ENCODE measurements at places on chromosomes 3 and 15. TPM values are rescaled to one million over a fixed set of nuclear protein-coding genes. Genes with fewer than 3 reads are reported as not detected.

GRCh38 chr3:142366434-142366833, 81.4 kb downstream of the XRN1 start:
- H3K4me1 ChIP-seq: no peaks in the 10 kb centered on the region
- DNase-seq: no peak
- H3K36me3 ChIP-seq: peaks cover 10% of the 10 kb centered on the region
- H3K4me3 ChIP-seq: no peak overlapping the region

DNA sequence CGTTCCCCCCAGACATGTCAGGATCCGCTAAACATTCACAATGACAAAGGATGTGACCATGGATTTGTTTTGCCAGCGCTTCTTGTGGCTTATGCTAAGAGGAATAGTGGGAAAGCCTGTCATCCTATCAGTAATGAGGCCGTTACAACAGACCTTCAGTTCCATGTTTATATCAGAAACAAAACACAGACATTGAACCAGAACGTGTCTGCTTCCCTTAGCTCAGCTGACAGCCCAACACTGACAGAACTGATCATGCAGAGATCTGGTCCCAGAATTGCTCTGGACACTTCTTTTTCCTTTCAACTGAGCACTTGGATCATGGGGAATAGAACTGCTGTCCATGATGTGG, 58.3 kb upstream of the MYZAP start:
- no peaks in the 10 kb centered on the region for H3K27me3 ChIP-seq
- H3K4me3 ChIP-seq: no peak overlapping the region
- DNase-seq: no peak
- H3K36me3 ChIP-seq: no peaks in the 10 kb centered on the region

DNA sequence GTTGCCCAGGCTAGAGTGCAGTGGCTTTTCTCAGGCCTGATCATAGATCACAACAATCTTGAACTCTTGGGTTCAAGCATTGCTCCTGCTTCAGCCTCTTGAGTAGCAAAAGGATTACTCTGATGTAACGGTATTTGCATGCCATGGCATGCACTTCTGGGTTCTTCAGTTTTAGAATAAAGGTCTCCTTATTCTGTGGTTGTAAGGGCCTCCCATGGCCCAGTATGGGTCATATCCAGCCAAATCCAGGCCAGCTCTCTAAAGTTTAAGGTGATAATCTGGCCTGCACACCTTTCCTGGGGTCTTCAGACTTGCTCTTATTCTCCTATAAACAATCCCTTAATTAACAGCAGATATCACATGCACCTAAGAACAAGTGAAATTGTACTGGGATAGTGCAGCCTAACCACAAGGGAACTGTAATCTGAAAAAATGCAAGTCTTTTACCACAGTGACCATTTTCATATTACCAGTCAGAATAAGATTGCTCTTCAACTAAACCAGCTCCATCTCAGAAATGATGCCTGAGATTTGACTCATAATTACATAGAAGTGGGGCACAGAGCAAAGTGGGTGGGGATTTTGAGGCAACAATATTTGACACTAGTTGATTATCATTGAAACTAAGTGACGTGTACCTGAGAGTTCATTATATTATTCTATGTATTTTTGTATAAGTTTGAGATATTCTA, 25.4 kb downstream of the COMMD2 start:
- no peak for DNase-seq
- H3K4me1 ChIP-seq: no peaks in the 10 kb centered on the region
- H3K36me3 ChIP-seq: no peaks in the 10 kb centered on the region
- no peak overlapping the region for H3K27ac ChIP-seq
- no peaks in the 10 kb centered on the region for H3K27me3 ChIP-seq
- no peak overlapping the region for H3K4me3 ChIP-seq

GRCh38 chr3:184277366-184277765, 1.5 kb downstream of the ECE2 start:
- DNase-seq: no peak
- H3K4me3 ChIP-seq: no peak overlapping the region
- no peak overlapping the region for H3K27ac ChIP-seq
- no peaks in the 10 kb centered on the region for H3K4me1 ChIP-seq

- H3K4me1 ChIP-seq: peaks cover 42% of the 10 kb centered on the region
- H3K4me3 ChIP-seq: no peak overlapping the region
- H3K36me3 ChIP-seq: no peaks in the 10 kb centered on the region
- H3K27ac ChIP-seq: peak overlapping the region; percentile 67
Measured at GRCh38 chr3:25468866-25469319, 40.8 kb downstream of the RARB start.

Gene SECISBP2L
- 53.9 TPM for total RNA-seq

DNA sequence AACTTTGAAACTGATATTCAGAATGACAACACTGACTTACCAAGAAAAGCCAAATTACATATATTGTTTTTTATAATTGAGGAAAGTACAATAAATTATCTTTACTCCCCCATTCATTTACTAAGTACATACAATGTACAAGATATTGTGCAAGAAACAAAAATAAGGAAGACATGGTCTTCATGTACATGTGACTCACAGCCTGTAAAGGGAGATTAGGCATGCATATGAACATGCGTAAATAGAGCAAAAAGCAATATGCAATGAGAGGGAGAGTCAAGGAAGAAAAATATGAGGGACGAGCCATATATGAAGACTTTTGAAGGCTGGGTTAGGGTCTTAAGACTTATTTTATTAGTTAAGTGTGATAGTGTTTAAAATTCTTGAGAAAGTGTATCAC, 258.4 kb downstream of the GBE1 start:
- no peak overlapping the region for H3K27ac ChIP-seq
- no peaks in the 10 kb centered on the region for H3K27me3 ChIP-seq
- no peak overlapping the region for H3K4me3 ChIP-seq
- no peak for DNase-seq
- no peaks in the 10 kb centered on the region for H3K4me1 ChIP-seq

GRCh38 chr15:73075160-73075859, 23.0 kb downstream of the NEO1 start:
- H3K27ac ChIP-seq: no peak overlapping the region
- no peak overlapping the region for H3K4me3 ChIP-seq
- H3K36me3 ChIP-seq: no peaks in the 10 kb centered on the region
- H3K4me1 ChIP-seq: no peaks in the 10 kb centered on the region

Gene HYAL1
- total RNA-seq: 13.8 TPM

DNA sequence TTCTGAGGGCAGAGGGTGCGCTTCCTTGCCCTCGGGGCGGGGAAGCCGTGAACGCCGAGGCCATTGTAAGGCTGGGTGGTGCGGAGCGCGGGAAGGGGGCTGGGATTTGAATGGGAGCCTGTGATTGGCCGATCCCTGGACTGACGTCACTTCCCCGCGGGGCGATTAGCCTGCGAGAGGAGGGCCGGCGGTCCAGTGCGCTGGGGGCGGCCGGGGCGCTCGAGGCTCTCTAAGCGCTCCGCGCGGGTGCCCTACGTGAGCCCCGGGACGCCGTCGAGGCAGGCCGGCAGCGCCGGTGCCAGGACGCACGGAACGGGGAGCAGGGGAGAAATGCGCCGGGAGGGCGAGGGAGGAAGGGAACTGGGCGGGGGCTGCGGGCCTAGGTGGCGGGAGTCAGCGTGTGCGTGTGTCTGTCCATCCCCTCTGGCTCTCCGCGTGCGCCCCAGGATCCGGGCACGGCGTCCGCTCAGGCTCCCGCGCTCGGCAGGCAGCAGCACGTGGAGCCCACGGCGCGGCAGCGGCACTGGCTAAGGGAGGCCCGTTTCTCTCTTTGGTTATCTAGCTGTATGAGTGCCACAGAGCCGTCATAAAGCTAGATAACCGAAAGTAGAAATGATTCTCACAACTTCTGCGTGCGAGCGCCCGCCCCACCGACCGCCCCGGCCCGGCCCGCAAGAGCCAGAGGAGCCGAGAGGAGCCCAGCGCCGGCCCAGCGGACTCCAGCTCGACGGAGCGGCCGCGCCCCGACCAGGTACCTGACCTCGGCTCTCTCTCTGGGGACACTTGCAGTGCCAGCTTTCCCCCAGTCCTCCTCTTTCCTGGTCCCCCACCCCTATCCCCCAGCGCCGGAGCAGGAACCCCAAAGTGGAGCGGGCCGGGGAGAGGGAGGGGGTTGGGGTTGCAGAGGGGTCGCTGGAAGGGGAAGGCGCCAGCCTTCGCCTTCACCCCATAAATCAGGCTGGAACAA, 33.1 kb upstream of the POLG start:
- H3K36me3 ChIP-seq: no peaks in the 10 kb centered on the region
- H3K27me3 ChIP-seq: peaks cover 51% of the 10 kb centered on the region
- no peak overlapping the region for H3K27ac ChIP-seq

- peak overlapping the region; percentile 78 for H3K4me3 ChIP-seq
- peaks cover 37% of the 10 kb centered on the region for H3K4me1 ChIP-seq
- no peaks in the 10 kb centered on the region for H3K36me3 ChIP-seq
- H3K27me3 ChIP-seq: no peaks in the 10 kb centered on the region
- H3K27ac ChIP-seq: peak overlapping the region; percentile 99
Measured at GRCh38 chr3:136194409-136195257, 1.5 kb downstream of the MSL2 start.

GRCh38 chr3:119408243-119408950, 55.0 kb downstream of the TMEM39A start:
- no peak for DNase-seq
- H3K27ac ChIP-seq: no peak overlapping the region
- H3K27me3 ChIP-seq: no peaks in the 10 kb centered on the region
- H3K4me3 ChIP-seq: no peak overlapping the region

Gene C15orf61
- total RNA-seq: 14.9 TPM

Gene OIP5
- not detected for total RNA-seq

GRCh38 chr3:23314981-23315762, 112.0 kb downstream of the UBE2E2 start:
- H3K4me3 ChIP-seq: no peak overlapping the region
- DNase-seq: no peak
- H3K27me3 ChIP-seq: no peaks in the 10 kb centered on the region

DNA sequence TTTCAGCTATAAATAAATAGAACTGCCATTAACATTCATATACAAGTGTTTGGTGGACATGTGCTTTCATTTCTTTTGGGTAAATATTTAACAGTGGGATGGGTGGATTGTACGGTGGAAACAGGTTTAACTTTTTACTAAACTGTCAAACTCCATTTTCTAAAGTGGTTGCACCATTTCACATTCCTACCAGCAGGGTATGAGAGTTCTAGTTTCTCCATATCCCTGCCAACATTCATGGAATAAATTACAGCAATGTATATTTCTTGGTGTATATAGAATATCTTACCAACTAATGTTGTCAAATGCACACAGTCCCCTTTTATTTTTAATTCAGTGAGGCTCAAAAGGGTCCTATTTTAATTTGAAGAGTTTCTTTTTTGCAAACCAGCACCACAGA, 71.3 kb upstream of the CTXND1 start:
- H3K4me3 ChIP-seq: no peak overlapping the region
- H3K36me3 ChIP-seq: no peaks in the 10 kb centered on the region
- H3K27me3 ChIP-seq: no peaks in the 10 kb centered on the region
- DNase-seq: no peak
- H3K4me1 ChIP-seq: no peaks in the 10 kb centered on the region

Gene SMCO1
- total RNA-seq: not detected

- no peak overlapping the region for H3K4me3 ChIP-seq
- H3K4me1 ChIP-seq: no peaks in the 10 kb centered on the region
- no peak overlapping the region for H3K27ac ChIP-seq
- H3K36me3 ChIP-seq: no peaks in the 10 kb centered on the region
Measured at GRCh38 chr3:164620423-164620822, 457.9 kb downstream of the SI start.

- no peaks in the 10 kb centered on the region for H3K36me3 ChIP-seq
- no peak overlapping the region for H3K4me3 ChIP-seq
- H3K27ac ChIP-seq: no peak overlapping the region
- H3K4me1 ChIP-seq: no peaks in the 10 kb centered on the region
- H3K27me3 ChIP-seq: no peaks in the 10 kb centered on the region
- no peak for DNase-seq
Measured at GRCh38 chr3:32865383-32865782, 47.6 kb downstream of the TRIM71 start.

- no peaks in the 10 kb centered on the region for H3K36me3 ChIP-seq
- H3K4me3 ChIP-seq: no peak overlapping the region
- no peaks in the 10 kb centered on the region for H3K4me1 ChIP-seq
- H3K27me3 ChIP-seq: no peaks in the 10 kb centered on the region
Measured at GRCh38 chr15:32972686-32973085, 221.8 kb downstream of the FMN1 start.

- peak overlapping the region; percentile 26 for H3K27ac ChIP-seq
- no peak overlapping the region for H3K4me3 ChIP-seq
- no peaks in the 10 kb centered on the region for H3K36me3 ChIP-seq
- H3K27me3 ChIP-seq: no peaks in the 10 kb centered on the region
Measured at GRCh38 chr3:194768586-194768985, 82.9 kb downstream of the FAM43A start.

Gene LRRC31
- total RNA-seq: not detected

GRCh38 chr3:177561365-177561764, 364.1 kb upstream of the TBL1XR1 start:
- H3K4me1 ChIP-seq: peaks cover 4% of the 10 kb centered on the region
- no peaks in the 10 kb centered on the region for H3K36me3 ChIP-seq
- H3K27ac ChIP-seq: no peak overlapping the region
- H3K4me3 ChIP-seq: no peak overlapping the region
- no peaks in the 10 kb centered on the region for H3K27me3 ChIP-seq

DNA sequence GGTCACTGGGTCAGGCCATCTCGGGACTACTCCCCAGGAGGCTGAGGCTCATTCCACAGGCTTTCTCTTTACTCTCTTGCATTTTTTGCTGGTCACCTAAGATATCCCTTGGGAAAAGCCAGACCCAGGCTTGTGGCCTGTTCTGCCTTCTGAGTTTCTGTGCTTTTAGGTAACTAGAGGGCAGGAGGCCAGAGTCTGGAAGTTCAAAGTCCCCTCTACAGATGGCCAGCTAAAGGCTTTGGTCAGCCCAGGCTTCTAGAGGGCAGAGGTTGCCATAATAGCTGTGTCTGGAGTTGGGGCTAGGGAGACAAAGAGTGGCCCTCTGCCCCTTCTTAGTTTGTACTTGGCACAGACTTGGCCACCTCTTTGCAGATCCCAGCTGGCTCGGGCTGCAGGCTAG, 8.4 kb upstream of the PARP6 start:
- DNase-seq: no peak
- no peaks in the 10 kb centered on the region for H3K36me3 ChIP-seq
- no peak overlapping the region for H3K27ac ChIP-seq

DNA sequence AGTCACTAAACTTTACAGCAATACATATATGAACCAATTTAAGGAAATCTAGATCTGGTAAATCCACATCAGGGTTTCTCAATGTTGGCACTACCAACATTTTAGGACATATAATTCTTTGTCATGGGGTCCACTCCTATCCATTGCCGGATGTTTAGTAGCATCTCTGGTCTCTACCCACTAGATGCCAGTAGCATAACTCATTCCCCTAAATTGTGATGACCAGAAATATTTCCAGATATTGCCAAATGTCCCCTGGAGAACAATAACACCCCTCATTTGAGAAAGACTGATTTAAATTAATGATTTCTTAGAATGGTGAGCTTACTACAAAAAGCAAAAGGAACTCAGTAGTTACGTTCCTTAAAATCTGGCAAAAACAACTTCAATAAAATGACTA, 23.1 kb upstream of the ANKRD28 start:
- H3K27me3 ChIP-seq: no peaks in the 10 kb centered on the region
- no peak overlapping the region for H3K27ac ChIP-seq
- H3K36me3 ChIP-seq: no peaks in the 10 kb centered on the region
- no peak overlapping the region for H3K4me3 ChIP-seq
- peaks cover 10% of the 10 kb centered on the region for H3K4me1 ChIP-seq
- DNase-seq: no peak
